Activated CD4-positive, alpha-beta T cell treated with anti-CD3 and anti-CD28 coated beads, Interleukin-2, amount 10 ng/mL, durations not matched to agents 7 days and 5 days (primary cell): ENCODE measurements at places on chromosomes 1 and 21. TPM values are rescaled to one million over a fixed set of nuclear protein-coding genes. Genes with fewer than 3 reads are reported as not detected.

The RHBG gene
- not detected for total RNA-seq

The HSPA6 gene
- total RNA-seq: 0.07 TPM

The CLIC6 gene
- total RNA-seq: not detected

The TRIM67 gene
- total RNA-seq: not detected

The HSD3B2 gene
- total RNA-seq: not detected

The SLC45A1 gene
- 0.32 TPM for total RNA-seq

The FRRS1 gene
- 1.7 TPM for total RNA-seq

The CGN gene
- 0.17 TPM for total RNA-seq

The OR6N1 gene
- not detected for total RNA-seq
